ENCODE measurements at places on chromosomes 7 and 10.

GRCh38 chr10:63355682-63356081 lies 110.1 kb downstream of the JMJD1C start:
- DNase-seq, result no peak

- no peak for DNase-seq
These were observed 11.4 kb downstream of the NPVF start for GRCh38 chr7:25216837-25217236.

- DNase-seq, result no peak
These were observed 140.6 kb downstream of the PTPN20 start for GRCh38 chr10:47051741-47052238.

DNA sequence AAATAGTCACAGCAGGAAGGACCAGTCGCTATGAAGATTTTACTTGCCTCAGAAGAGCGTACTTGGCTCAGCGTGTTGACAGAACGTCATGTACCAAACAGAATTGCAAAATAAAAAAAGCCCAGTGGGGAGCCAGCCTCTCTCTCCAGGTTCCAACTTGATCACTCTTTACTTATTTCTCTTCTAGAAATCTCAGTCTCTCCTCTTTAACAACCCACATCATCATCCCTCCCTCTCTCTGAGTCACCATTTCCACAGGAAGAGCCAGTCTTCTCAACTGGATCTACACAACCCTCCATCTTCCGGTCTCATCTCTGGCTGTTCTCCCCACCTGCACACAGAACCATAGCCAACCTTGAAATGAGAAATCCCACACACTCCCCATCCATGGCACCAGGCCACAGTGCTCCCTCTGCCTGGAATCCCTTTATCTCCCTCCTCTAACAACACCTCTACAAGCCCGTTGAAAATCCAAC lies 718.3 kb downstream of the GRID1 start:
- peak; percentile 46 for DNase-seq

DNA sequence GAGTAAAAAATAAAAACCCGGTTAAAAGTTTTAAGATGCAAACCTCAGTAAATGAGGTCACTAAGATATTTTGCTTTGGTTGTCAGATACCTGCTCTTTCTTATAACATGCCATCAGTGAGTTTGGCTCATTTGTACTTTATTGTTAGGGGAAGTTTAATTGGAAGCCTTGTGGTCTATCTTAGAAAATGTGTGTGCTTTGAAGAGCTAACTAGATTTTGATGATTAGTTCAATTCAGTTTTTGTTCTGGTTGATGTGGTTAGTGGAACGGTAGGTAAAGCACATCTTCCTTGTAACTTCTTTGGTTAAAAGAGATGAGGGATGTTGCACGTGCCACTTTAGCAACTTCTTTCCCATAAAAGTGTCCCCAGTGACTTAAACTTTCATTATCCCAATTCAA lies 353.4 kb upstream of the GALNT17 start:
- no peak for DNase-seq

GRCh38 chr10:35351021-35351420 lies 14.7 kb downstream of the CCNY start:
- no peak for DNase-seq

- no peak for DNase-seq
These were observed 21.8 kb upstream of the PTPRN2 start for GRCh38 chr7:158609313-158609974.

GRCh38 chr7:128398016-128398840 lies 11.6 kb downstream of the IMPDH1 start:
- DNase-seq, result peak; percentile 36

DNA sequence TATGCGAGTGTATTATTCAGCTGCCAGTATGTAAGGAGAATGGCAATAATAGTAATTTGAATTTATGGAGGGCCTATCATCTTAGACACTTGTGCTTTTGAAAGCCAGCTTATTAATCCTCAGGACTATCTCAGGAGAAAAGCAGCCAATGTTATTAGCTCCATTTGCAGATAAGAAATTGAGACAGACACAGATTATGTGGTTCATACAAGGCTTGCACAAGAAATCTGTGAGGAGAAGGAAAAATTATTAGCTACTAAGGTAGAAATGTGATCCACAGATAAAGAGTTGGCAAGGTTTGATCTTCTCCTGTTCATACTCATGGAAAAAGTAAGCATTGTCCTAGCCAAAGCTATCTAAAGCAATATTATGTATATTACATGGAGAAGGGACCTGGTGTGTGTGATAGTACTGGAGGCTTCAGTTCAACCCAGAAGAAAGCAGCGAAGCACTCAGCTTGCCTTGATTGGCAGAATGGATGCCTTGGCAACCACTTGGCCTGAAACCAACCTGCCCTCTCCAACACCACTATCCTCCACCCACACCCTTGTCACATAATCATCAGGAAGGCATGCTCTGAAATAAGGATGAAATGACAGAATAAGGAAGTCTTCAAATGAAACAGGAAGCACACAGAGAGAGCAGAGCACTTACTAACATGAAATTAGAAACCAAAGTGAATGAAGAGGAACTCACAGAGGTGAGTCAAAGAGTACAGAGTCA lies 18.0 kb downstream of the MACC1 start:
- DNase-seq, result no peak

DNA sequence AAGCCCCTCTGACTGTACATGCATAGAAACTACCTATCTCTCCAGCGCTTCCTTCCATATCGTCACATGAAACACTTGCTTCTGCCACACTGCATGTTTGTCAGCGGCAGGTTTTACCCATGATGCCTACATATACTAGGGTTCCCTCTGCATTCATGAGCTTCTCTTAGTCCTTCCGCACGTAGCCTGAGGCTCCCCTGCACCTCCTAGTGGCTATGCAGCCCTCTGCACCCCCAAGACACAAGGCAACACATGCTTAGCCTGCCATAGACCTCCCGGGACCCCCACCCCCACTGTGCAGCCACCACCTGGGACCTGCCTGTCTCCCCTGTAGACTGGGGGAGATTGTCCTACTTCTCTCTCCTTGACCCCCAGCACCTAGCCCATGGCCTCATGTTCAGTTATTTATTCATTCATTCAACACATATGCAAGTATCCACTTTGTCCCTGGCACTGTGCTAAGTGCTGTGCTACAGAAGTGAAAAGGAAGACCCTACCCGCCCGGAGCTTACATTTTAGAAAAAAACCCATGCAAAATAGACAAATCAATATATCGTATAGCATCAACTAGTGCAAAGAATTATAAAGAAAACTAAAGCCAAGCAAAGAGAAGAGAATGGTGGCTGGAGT lies 23.5 kb downstream of the TMEM273 start:
- no peak for DNase-seq

- DNase-seq, result no peak
These were observed 24.4 kb upstream of the ASAH2 start for GRCh38 chr10:50275650-50276235.

GRCh38 chr7:3154317-3154716 lies 110.7 kb upstream of the CARD11 start:
- no peak for DNase-seq

DNA sequence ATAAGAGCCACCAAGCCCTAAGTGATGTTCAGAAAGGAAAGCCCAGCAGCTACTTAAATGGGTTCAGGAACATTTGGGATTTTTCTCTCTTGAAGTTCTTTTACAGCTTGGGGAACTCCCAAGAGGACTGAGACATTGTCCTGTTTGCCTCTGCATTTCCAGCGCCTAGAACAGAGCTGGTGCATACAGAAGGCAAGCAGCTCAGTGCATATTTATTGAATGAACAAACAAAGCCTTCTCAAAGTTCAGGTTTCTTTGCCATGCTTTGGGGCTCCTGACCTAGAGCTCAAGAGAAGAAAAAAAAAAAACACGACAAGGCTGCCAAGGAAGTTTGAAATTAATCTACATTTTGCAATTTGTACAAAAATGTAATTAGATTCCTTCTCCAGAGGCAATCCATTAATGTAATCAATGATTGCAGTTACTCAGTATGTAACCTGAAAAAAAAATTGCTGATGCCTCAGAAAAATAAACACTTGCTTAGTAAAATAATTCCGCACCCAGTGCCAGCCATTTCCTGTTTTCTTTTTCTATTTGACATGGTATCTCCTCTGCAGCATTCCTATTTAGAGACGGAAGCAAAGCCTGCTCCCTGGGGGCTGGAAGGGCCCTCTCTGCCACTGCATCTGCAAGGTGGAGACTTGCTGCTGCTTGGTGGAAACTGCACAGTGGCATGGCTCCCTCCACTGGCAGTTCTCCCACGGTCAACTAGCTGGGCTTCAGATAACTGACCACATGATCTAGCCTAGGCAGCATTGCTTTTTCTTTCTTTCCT lies 157.3 kb downstream of the TMEM178B start:
- no peak for DNase-seq

DNA sequence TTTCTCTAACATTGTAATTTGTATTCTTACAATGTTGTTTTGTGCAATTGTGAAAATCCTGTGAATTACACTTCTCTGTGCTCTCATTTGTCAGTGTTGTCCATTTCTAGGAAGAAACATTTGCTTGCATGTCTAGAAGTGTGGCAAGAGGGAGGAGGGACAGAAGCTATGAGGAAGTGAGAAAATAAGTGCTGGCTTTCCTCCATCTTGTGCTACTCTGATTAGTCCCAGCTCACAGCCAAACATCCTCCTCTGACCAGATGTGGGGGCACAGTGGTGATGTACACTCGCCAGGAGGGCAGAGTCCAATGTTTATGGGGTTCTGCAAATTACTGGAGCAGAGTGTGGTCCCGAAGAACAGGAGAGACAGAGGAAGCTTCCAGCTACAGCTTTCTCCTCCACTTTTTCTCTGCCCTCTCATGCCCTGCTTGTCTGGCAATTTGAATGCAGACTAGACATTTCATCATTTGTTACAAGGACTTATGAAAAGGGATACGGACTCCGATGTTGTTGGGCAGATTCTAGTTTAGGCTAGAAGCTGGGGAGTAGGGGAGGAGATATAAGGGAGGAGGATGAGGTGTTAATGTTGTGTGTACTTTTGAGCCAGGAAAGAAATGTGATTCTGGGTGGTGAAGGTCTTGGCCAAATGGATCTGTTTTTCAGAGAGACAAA lies 131.0 kb upstream of the C1GALT1 start:
- DNase-seq, result no peak

GRCh38 chr7:157432541-157432956 lies 95.7 kb downstream of the DNAJB6 start:
- peak; percentile 13 for DNase-seq

DNA sequence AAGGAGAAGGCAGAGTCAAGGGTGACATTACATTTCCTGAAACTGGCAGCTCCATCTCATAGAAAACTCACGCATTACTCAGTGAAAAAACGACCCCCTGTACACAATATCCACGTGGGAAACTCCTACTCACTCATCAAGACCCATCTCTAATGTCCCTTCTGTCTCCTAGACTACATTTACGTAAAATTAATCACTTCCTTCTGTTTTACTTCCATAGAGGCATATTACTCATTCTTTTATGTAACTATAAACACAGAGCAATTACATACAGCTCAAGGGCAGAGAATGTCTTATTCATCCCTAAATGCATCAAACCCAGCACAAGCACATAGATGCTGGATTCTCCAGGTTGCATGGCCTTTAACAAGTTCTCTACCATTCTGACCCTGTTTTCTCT lies 281.8 kb downstream of the KCNMA1 start:
- DNase-seq, result no peak

DNA sequence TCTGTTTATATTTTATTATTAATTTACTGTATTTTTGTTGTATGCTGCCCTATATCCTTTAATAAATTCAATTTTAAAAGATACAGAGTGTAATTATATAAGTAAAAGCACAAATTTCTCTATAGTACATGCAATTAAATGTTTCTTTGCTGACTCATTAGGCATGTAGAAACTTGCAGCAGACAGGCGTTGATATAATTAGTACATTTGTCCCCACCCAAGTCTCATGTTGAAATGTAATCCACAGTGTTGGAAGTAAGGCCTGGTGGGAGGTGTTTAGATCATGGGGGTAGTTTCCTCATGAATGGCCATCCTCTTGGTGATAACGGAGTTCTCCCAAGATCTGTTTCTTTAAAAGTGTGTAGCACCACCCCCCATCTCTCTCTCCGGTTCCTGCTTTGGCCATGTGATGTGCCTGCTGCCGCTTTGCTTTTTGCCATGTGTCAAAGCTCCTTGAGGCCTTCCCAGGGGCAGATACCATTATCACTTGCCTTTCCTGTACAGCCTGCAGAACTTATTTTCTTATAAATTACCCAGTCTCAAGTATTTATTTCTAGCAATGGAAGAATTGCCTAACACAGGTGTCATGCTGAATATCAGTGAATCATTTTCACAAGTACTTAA lies 63.7 kb downstream of the TSPAN12 start:
- DNase-seq, result no peak

GRCh38 chr10:119784340-119785067 lies 58.7 kb downstream of the INPP5F start:
- no peak for DNase-seq

Data from occipital lobe (tissue), 3 donors.